ENCODE measurements at places on chromosomes 3 and 15.

DNA sequence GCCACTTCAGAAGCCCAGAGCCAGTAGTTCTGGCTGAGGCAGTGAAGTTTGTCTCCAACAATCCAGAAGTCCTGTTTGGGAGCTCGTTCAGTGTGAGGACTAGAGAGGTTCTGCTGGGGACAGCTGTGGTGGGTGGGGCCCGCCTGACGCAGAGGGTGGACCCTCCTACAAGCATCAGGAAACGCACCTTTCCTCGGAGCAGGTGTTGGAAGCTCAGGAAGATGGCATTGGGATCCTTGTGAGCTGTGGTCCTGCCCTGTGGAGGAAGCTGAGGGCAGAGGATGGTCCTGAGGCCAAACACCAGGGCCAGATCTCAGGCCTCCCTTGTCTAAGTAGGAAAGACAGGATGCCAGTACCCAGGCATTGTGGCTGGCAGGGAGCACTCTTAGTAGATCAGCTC is 5.1 kb downstream of the THPO start:
- DNase-seq = no peak

DNA sequence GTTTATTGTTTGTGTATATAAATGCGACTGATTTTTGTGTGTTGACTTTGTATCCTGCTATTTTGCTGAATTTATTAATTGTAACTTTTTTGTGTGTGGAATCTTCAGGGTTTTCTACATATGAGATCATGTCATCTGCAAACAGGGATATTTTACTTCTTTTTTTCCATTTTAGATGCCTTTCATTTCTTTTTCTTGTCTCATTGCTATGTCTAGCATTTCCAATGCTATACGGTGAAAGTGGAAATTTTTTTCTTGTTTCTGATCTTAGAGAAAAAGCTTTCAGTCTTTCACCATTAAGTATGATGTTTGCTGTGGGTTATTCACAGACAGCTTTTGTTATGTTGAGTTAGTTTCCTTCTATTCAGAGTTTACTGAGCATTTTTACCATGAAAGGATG is 31.4 kb downstream of the COMMD2 start:
- DNase-seq = no peak

DNA sequence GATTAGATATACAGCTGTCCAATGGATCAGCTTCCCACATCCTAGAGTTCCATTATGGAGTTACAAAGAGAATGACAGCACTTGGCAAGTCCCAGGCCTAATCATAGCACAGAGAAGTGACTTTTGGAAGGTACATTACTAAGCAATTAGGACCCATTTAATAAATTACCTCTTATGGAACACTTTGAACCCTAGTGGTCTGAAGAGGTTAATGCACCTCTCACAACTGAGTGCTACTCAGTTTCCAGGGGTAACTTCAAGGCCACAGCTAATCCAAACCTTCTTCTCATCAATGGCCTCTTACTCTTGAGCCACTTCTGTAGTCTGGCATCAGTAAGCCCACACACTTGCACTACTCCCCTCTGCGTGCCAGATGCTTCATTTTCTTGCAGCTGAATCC is 34.9 kb upstream of the MEIS2 start:
- DNase-seq = no peak

- DNase-seq = peak; percentile 74
Measured at GRCh38 chr3:29759411-29760225, 478.7 kb downstream of the RBMS3 start.

DNA sequence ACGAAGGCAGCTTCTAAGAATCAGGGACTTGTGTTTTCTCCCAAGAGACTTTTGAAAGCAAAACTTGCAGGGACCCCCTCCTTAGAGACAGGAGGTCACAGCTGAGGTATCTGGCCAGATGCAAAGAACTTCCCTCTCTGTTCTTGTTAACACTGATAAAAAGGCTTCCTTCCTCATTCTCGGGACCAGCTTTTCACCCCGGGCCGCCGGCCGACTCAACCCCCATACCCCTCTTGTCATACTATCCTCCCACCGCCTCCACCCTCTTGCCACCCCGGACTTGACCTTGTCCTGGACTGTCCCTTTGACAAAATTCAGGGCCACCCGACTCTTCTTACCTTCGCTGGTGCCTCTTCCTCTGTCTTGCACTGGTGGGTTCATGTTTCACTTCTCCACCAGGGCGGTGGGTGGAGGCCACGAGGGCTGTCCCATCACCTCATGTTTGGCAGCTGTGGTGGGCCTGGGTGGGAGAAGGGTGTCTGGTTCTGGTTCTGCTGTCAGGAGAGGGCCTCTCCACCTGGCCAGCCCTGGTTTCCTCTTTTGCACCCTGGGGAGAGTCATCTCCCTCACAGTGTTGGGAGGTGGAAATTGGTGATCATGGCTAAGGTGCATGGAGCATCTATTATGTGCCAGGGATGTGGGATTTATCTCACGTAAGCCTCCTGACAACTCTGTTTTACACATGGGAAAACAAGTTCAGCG is 32.5 kb downstream of the BHLHE40 start:
- no peak for DNase-seq

DNA sequence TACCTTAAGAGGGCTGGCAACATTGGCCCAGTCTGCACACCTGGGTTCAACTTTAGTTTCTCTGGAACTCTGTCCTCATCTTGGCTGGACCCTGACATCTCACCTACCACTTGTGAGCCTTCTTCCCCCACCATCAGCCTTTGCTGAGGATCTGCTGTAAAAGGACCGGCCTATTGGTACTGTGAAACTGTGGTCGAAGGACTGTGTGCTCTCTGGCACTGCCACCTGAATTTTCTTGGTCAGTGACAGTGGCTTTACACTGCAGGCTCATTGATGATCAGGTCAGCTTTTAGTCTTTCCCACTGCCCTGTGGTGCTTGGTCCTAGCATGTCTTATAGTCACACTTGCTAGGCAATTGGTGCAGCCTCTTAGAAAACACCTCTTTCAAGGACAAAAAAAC is 86.9 kb downstream of the PEX5L start:
- no peak for DNase-seq

GRCh38 chr3:24963762-24964625 is 464.1 kb upstream of the RARB start:
- DNase-seq = peak; percentile 76

DNA sequence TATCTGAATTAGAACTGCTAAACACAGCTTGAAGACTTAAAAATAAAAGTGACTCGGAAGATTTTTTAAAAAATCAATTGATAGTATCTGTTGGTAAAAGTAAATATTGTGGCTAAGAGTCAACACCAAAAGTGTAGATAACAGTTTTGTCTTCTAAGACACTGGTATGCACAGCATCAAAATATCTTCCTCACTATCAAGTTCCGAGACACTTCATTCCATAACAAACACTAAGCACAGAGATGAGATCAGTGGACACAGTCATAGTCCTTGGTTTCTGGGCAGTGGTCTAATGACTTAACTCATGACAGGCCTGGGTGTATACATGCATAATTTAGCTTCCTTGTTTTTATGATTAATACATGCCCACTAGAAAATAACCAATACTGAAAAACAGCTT is 63.2 kb downstream of the PXYLP1 start:
- DNase-seq = no peak

- no peak for DNase-seq
Measured at GRCh38 chr3:73041537-73041936, 19.9 kb upstream of the EBLN2 start.

GRCh38 chr3:188722963-188723362 is 448.8 kb upstream of the TPRG1 start:
- no peak for DNase-seq

DNA sequence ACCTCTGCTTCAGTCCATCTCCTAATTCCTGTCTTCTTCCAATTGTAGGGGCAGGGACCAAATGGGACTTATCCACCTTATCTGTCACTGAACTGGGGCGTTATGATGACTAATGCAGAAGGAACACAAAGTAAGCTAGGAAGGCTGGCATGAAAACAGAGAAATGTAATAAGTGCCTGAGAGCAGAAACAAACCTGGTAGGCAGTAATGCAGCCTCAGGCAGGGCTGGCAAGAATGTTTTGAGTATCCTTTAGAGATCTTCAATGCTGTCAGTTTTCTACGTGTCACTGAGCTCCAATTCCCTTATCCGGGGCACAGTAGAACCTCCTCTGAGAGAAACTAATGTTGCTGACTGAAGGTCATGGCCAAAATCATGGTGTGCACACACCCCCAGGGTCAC is 246.2 kb upstream of the TBL1XR1 start:
- DNase-seq = no peak
